ENCODE measurements at places on chromosomes 11 and 22.

DNA sequence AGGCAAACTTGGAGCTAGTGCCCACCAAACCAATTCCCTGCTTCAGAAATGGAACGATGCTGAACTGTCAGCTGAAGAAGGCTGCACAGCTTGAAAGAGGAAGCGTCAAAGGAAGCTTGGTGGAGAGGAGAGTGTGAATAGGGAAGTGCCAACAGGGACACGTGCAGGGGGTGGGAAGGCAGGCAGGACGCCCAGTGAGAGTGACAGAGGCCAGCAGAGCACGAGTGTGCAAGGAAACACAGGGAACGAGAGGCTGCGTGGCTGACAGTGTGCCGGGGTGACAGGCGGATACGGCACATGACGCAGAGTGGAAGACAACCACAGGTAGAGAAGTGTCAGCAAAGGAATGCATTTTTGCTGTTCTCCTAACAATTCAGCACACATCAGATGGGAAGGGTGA lies 196.4 kb downstream of the LARGE1 start:
- no peak for DNase-seq

GRCh38 chr11:97890466-97890865 lies 1130.3 kb upstream of the CNTN5 start:
- DNase-seq = no peak

- DNase-seq = no peak
Measured at GRCh38 chr22:48051796-48052620, 1289.6 kb downstream of the TBC1D22A start.

DNA sequence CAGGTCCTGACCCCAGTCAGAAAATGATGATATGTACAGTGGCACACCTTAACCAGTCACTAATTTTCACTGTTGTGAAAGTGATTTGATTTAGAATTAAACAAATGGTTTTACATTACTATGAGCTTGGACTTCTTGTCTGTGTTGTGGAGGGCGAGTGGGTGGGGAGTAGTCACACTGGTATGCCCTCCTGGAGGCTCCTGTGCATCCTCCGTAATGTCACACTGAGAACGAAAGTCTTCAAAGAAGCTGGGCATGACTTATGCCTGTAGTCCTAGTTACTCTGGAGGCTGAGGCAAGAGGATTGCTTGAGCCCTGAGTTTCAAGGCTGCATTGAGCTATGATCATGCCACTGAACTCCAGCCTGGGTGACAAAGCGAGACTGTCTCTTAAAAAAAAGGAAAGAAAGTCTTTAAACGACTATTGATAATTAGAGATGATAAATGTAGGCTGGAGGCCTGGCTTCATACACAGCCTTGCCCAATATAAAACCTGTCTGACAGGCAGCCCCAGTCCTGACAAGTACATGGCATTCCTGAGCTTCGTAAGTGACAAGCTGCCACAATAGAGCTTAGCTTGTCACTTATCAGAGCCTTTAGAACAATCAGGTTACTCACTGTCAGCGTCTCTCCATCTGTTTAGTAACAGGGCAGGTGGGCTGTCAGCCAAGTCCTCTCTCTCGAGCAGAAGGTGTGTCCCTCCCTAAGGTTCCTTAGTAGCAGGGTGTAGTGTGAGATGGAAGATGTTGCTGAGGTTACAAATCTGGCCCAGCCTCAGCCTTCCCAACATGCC lies 5.0 kb upstream of the LIMK2 start:
- no peak for DNase-seq

DNA sequence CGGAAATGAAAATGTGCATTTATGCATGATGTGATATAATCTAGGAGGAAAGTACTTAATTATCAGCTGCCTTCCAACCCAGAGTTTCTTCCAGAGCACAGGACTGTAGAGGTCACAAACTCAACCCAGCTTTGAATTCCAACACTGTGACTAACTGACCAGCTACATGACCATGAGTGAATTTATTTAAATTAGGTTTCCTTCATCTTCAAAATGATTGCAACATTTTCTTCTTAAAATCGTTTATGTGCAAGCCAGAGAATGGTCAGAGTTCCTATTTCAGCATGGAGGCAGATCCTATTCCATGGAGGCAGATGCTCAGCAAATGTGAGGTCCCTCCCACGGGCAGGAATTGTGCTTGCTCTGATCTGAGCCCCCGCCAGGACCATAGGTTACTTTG lies 42.4 kb downstream of the OSBP start:
- DNase-seq = no peak

DNA sequence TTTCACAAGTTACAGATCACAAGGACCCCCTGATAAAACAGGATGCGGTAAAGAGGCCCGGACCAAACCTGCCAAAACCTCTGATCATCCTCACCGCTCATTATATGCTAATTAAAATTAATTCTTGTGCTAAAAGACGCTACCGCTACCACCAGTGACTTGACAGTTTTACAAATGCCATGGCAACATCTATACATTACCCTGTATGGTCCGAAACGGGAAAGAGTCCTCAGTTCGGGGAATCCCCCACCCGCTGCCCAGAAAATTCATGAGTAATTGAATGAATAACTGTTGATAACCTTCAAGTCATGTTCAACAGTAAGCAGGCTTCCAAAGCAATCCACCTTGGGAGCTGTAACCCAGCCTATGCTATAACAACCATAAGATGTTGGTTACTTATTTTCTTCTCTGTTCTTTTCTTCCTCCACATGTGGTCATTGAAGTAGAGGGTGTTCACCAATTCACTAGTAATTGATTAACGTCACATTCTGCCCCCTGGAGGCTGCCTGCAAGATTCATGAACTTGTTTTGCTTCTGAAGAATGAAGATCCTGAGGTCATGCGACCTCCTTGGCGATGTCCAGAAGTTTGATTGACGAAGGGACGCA lies 20.6 kb downstream of the APOBEC3H start:
- DNase-seq = no peak

DNA sequence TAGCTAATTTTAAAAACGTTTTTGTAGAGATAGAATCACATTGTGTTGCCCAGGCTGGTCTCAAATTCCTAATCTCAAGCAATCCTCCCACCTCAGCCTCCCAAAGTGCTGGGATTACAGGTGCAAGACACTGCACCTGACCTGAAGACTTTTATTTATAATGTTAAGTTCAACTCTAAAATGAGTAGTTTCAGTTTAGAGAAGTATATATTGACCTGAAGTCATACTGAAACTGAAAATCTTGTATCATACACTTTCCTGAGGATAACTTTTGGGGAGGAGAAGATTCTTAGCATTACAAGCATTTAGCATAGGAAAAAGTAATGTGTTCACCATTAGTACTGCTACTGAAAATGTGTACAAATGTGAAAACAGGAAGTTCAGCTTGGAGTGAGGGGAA lies 249.3 kb downstream of the CASP12 start:
- DNase-seq = no peak

GRCh38 chr11:122791836-122792235 lies 46.5 kb upstream of the CRTAM start:
- no peak for DNase-seq

DNA sequence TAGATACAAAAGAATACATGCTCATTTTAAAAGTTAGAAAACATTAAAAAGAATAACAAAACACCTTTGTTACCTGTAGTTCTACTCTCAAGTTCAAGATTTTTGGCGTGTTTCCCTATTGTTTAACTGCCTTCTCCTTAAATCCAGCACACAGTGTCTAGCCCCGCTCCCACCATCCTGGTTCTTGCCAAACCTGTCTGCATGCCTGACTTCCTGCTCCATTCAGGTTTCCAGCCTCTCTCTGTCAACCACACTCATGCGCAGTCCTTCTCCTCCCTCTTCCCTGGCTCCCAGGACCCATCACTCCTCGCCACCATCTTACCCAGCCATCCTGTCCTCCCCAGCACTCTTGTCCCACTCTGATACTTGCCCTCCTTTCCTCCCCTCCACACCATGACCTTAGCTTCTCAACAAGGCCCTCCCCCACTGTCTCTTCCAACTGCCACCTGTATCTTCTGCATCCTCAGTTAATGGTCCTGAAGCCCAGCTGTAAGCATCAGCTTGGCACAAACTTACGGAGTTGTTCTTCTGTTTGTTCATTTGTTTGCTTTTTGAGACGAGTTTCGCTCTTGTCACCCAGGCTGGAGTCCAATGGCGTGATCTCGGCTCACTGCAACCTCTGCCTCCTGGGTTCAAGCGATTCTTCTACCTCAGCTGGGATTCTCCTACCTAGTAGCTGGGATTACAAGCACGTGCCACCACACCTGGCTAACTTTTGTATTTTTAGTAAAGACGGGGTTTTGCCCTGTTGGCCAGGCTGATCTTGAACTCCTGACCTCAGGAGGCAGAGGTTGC lies 7.5 kb upstream of the MYH9 start:
- no peak for DNase-seq

- DNase-seq = no peak
Measured at GRCh38 chr11:8221046-8221723, 42.5 kb downstream of the LMO1 start.

- DNase-seq = no peak
Measured at GRCh38 chr22:44684506-44685383, 17.3 kb upstream of the PRR5 start.

- DNase-seq = no peak
Measured at GRCh38 chr11:13334034-13334786, 56.6 kb downstream of the BMAL1 start.

DNA sequence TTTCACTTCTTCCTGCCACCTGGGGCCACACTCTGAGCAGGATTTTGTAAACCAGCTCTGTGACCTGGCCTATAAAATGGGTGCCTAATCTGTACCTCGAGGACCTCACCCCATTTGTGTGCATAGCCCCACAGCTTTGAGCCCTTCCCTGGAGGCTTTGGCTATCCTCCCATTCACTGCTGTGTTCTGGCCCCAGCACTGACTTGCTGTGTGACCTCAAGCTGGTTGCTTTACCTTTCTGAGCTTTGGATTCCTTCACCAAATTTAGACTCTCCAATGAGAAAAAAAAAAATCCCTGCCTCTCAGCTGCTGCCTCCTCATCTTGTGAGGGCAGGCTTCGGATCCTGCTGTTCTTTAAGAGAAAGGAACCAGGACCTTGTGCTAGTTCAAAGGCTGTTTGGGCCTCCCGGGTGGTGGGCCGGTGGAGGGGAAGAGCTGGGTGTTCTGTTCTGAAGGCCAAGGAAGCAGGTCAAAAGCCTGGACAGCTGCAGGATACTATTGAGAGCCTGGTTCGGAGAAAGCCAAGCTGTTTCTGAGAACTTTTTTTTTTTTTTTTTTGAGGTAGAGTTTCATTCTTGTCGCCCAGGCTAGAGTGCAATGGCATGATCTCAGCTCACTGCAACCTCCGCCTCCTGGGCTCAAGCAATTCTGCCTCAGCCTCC lies 1.1 kb upstream of the PYGM start:
- DNase-seq = no peak

DNA sequence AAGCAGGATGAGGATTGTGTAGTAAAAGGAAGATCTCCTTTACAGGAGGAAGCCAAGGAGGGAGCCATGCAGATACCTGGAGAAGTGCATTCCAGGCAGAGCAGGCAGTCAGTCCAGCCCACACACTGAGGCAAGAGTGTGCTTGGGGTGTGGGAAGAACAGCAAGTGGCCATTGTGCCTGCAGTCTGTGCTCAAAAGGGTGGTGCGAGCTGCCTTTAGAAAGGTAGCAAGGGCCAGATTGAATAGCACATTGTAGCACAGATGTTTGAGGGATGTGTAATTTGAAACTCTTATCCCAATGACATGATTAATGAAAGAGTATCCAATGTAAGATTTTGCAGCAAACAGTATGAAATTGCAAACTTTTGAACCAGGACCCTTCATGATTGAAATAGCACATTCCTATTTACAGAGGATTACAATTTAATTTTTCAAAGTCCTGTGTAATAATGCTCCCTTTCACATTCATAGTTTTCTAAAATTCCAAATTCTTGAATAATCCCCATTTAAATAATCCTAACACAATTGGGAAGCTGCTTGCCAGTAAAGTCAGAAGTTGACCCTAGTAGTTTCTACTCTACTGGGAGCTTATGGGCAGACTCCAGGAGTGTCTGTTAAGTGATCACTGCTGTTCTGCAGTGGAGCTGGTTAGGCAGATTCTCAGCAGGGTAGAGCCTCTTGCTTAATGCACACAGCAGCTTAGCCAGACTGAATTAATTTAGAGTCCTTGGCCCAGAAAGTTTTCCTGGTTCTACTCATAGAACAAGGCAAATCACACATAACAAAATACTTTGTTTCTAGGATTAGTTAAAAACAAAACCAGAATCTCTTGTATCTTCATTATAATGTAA lies 78.1 kb downstream of the CYB5R2 start:
- DNase-seq = no peak

GRCh38 chr11:17012712-17013547 lies 1.3 kb downstream of the PLEKHA7 start:
- peak; percentile 22 for DNase-seq

All from NCI-H2227 treated with DMSO at 0.1 percent for 48 hours (cell line).